ENCODE measurements at places on chromosomes 11 and 22.

DNA sequence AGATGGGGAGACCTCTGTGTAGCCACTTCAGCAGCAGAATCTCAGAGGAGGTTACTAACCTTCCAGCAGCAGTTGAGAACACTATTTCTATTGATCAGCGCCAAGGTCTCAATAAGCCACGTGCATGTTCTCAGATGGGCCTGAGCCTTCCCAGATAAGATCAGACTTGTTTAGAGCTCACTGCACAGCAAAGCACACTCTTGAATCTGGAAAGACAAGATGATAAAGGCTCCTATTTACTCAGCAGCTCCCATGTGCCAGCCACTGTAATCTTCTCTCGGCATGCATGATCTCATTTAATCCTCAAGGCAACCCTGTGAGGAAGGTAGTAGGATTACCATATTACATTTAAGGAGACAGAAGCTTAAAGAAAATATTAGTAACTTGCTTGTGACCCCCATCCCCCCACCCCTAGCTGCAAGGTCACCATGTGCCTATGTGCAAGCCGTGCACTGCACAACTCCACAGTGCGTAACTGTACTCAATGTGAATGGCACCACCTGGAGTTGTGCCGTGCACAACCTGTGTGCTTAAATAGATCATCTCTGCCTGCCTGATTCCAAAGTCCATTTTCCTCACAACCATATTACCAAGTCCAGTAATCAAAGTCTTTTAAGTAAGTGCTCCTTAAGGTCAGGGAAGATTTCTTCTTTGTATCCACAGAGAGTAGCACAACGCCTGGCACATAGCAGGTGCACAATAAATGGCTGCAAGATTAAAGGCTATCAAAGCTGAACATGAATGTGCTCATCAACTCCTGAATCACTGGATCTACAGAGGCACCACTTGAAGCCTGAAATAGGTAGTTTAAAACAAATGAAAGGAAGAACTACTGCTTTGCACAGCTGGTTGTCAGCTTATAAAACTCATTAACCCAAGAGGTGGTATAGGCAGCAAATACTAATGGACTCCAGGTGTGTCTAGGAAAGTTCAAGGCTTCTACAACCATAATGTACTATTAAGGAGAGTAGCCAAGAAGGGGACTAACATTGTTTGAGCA lies 293.8 kb downstream of the BUD13 start:
- peaks cover 25% of the 10 kb centered on the region for H3K27me3 ChIP-seq
- no peak for DNase-seq
- H3K4me1 ChIP-seq = peaks cover under 1% of the 10 kb centered on the region
- H3K36me3 ChIP-seq = no peaks in the 10 kb centered on the region
- no peak overlapping the region for H3K4me3 ChIP-seq

DNA sequence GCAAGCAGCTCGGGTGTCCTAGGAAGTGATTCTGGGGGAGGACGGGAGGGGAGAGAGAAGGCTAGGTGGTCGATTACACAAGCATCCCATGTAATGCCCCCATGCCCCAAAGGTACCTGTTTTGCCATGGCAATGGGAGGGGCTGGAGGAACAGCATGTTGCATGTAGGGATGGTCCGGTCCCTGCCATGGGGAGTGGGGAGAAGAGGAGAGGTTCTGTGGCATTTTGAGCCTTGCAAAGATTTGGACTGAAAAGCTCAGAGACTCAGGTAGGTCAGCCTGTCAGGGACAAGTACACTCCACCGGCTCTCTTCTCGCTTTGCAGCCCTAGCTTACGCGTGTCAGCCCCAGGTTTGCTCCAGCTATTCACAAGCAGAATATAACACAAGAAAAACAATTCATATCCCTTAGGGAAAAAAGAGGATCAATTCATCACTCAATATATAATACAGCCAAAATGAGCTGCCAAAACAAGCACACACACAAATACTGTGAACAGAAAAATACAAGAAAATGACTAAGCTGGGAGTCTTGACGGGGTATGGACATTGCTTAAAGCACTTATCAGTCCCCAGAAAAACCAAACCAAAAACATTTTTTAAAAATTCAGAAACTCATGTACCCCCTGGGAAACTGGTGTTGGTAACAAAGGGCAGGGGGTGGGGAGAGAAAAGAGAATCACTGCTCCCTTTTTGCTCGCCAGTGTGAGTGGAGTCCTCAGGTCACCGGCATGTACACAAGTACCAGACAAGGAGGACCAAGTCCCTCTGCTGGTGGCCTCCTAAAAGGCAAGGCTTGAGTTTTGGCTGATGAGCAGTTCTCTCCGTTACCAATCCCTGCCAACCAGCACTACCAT lies 21.6 kb downstream of the APOL5 start:
- H3K27me3 ChIP-seq = no peaks in the 10 kb centered on the region
- peaks cover 45% of the 10 kb centered on the region for H3K36me3 ChIP-seq
- no peak overlapping the region for H3K4me3 ChIP-seq
- H3K4me1 ChIP-seq = peaks cover 22% of the 10 kb centered on the region
- no peak for DNase-seq

DNA sequence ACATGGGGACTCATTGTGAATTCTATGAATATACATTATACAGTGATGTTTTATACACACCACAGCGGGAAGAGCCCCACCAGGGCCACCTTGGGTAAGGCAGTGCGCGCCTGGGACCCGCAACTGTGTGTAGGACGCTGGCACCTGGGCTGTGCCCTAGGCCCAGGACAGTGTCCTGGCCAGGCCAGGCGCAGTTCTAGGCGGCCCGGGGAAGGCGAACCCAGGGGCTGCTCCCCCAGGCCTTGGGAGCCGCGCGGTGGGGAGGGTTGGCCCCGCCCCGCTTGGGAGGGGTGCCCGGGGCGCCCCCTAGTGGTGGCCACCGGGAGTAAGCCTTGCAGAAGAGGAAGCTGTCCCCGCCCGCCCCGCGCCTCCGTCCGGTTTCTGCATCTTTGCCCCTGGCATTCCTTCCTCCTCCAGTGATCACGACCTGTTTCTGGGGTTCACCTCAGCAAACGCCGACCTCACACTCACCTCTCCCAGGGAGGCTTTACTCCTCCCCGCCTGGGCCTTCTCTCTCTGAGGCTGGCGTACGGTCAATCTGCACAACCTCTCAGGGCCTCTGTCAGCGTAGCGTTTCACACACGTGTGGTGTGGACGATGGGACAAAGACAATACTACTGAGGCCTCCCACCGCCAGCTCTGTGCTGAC lies 9.5 kb upstream of the EHD1 start:
- no peaks in the 10 kb centered on the region for H3K36me3 ChIP-seq
- H3K27me3 ChIP-seq = no peaks in the 10 kb centered on the region
- H3K4me1 ChIP-seq = peaks cover 21% of the 10 kb centered on the region
- peak overlapping the region; percentile 67 for H3K4me3 ChIP-seq

DNA sequence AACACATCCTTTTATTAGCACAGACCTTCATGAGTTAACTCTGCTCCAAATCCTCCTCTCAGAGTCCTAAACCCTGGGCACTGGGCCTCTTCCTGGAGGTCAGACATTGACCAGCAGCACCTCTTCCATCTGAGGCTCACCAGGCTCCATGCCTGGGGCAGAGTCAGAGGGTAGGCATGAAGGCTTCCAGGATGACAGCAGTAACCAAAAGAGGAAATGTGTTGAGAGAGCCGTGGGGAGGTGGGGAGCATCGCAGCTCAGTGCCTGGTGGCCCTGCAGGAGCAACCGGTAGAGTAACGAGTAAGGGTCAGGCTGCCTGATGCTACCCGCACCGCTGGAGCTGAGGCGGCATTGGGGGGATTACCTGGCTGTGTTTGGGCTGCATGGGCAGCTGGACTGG lies 9.4 kb upstream of the NAV2 start:
- no peak for DNase-seq
- no peak overlapping the region for H3K4me3 ChIP-seq
- H3K4me1 ChIP-seq = peaks cover 18% of the 10 kb centered on the region
- no peaks in the 10 kb centered on the region for H3K36me3 ChIP-seq
- no peaks in the 10 kb centered on the region for H3K27me3 ChIP-seq

GRCh38 chr22:42602470-42602869 lies 12.2 kb downstream of the POLDIP3 start:
- H3K4me3 ChIP-seq = no peak overlapping the region
- no peaks in the 10 kb centered on the region for H3K4me1 ChIP-seq
- H3K27ac ChIP-seq = no peak overlapping the region

DNA sequence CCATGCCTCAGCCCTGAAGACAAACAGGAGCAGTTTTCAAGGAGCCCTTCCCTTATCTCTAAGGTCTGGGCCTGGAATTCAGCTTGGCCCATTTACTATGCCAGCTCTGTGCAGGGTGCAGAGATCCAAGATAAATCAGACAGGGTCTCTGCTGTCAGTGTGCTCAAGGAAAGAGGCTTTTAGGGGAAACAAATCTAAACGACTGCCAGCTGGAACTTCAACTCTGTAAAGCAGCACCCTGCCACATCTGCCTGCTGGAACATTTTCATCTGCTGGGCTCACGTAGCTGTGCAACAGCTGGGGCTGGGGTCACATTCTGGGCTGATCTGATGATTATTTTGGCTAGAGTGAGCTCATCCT lies 19.8 kb upstream of the EHF start:
- no peaks in the 10 kb centered on the region for H3K36me3 ChIP-seq
- H3K4me3 ChIP-seq = no peak overlapping the region
- peaks cover 27% of the 10 kb centered on the region for H3K4me1 ChIP-seq
- no peak for DNase-seq
- peak overlapping the region; percentile 80 for H3K27ac ChIP-seq
- H3K27me3 ChIP-seq = peaks cover 2% of the 10 kb centered on the region

- DNase-seq = no peak
- no peak overlapping the region for H3K27ac ChIP-seq
- peaks cover 2% of the 10 kb centered on the region for H3K27me3 ChIP-seq
- no peak overlapping the region for H3K4me3 ChIP-seq
These were observed 161.1 kb downstream of the KIRREL3 start for GRCh38 chr11:126839496-126839895.

- no peak overlapping the region for H3K4me3 ChIP-seq
- H3K27ac ChIP-seq = no peak overlapping the region
- peaks cover 4% of the 10 kb centered on the region for H3K36me3 ChIP-seq
- DNase-seq = no peak
- H3K27me3 ChIP-seq = no peaks in the 10 kb centered on the region
- H3K4me1 ChIP-seq = peaks cover 10% of the 10 kb centered on the region
These were observed 238.5 kb upstream of the ZC3H12C start for GRCh38 chr11:109854731-109855130.

- no peaks in the 10 kb centered on the region for H3K4me1 ChIP-seq
- peaks cover 27% of the 10 kb centered on the region for H3K36me3 ChIP-seq
- no peak overlapping the region for H3K4me3 ChIP-seq
- DNase-seq = no peak
- H3K27me3 ChIP-seq = no peaks in the 10 kb centered on the region
- no peak overlapping the region for H3K27ac ChIP-seq
These were observed 22.3 kb downstream of the TTLL1 start for GRCh38 chr22:43066844-43067385.

DNA sequence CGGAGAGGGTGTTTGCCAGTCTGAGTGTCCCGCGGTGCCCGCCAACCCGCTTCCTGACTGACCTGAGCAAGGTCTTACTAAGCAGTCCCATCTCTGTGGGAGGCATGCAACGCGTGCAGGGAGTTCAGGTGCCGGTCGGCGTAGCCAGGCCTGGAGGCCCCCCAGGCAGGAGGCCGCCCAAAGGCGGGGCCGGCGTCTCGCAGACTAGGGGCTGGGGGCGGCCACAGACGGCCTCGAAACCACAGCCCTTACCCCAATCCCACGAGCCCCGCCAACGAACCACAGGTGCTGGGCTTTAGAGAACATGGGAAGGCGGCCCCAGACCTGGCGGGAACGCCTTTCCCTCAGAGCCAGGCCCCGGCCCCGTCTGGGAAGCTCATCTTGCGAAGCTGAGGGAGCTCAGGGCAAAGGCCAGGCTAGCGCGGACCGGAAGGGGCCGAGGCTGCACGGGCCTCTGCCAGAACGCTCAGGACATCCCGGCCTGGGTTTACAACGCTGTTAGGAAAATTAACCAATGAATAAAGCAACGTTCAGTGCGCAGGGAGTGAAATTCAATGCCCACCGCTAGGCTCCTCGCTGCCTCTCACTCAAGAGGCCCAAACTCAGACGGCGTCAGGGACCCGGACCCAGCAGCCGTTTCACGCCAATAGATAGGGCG lies 2.1 kb upstream of the MTFP1 start:
- H3K27me3 ChIP-seq = no peaks in the 10 kb centered on the region
- H3K4me3 ChIP-seq = peak overlapping the region; percentile 88
- peak overlapping the region; percentile 98 for H3K27ac ChIP-seq

DNA sequence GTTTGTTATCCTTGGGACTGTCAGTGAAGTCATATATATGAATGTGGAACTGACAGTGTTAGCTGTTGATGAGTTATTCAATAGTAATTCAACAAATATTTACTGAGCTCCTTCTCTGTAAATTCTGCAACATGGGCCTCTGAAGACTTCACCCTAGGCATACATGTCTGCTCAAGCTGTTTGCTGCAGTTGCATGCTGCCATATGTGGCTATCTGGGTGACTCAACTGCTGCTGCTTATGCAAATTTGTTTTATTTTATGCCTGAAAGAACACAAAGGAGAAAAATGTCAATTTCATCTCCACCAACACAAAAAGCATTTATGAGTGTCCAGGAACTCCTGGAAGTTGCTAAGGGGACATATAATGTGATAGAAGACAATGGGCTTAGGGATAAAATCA lies 417.6 kb downstream of the AASDHPPT start:
- H3K27me3 ChIP-seq = no peaks in the 10 kb centered on the region
- DNase-seq = no peak
- H3K27ac ChIP-seq = no peak overlapping the region
- H3K4me1 ChIP-seq = peaks cover 2% of the 10 kb centered on the region
- peaks cover 2% of the 10 kb centered on the region for H3K36me3 ChIP-seq

- peaks cover 3% of the 10 kb centered on the region for H3K27me3 ChIP-seq
- peak overlapping the region; percentile 98 for H3K27ac ChIP-seq
- H3K36me3 ChIP-seq = no peaks in the 10 kb centered on the region
- DNase-seq = peak; percentile 99
- H3K4me1 ChIP-seq = peaks cover 34% of the 10 kb centered on the region
These were observed 4.1 kb downstream of the CD248 start for GRCh38 chr11:66312549-66313320.

DNA sequence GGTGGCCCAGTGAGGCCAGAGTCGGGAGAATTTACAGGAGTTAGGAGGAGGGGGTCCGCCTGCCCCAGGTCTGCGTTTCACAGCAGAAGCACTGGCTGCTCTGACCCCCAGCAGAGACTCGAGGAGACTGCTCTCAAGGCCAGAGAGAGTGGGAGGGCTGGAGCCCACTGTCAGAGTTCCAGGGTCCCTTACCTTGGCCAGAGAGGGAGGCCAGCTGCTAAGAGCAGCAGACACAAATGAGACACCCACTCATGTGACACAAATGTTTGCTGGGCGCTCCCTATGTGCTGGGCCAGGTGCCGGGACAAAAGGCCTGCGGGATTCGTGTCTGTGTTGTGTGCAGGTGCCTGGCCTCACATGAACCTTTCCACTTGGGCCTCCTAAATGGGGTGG lies 2.8 kb upstream of the TNFRSF13C start:
- peaks cover 32% of the 10 kb centered on the region for H3K27me3 ChIP-seq
- no peaks in the 10 kb centered on the region for H3K36me3 ChIP-seq
- peaks cover 10% of the 10 kb centered on the region for H3K4me1 ChIP-seq
- DNase-seq = no peak

DNA sequence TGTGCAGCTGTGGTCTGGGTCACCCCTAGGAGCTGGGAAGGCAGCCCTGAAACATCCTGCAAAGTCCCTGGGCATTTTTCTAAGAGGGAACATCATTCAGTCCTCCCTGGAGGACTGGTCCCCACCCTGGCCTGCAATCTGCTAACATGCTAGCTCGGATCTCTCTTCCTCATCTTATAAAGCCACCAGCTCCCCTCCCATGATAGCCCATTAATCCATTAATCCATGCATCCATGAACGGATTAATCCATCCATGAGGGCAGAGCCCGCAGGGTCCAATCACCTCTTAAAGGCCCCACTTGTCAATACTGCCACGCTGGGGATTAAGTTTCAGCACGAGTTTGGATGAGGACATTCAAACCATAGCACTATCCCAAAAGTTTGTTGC lies 12.1 kb downstream of the PRG3 start:
- no peaks in the 10 kb centered on the region for H3K4me1 ChIP-seq
- no peak for DNase-seq
- no peak overlapping the region for H3K27ac ChIP-seq
- H3K36me3 ChIP-seq = no peaks in the 10 kb centered on the region
- H3K27me3 ChIP-seq = peaks cover 19% of the 10 kb centered on the region
